ENCODE measurements at places on chromosomes 6 and 20.

- DNase-seq = no peak
These were observed 1057.6 kb downstream of the KIF16B start for GRCh38 chr20:15515691-15516090.

DNA sequence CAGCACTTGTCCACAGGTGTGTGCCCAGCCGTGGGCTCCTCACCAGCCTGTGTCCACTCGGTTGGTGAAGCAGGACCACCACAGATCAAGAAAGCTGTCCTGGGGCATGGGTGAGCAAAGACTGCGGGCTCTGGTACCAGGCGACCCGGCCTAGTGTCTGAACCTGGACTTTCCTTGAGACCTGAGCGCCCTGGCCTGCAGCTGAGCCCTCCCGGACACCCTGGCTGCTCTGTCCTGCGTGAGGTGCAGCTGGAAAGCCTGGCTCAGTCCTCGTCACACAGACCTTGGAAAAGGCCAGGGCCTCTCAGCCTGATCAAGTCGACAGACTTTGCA is 201.2 kb upstream of the THBS2 start:
- no peak for DNase-seq

- no peak for DNase-seq
These were observed 134.3 kb downstream of the KIF6 start for GRCh38 chr6:39590871-39591393.

- no peak for DNase-seq
These were observed 267.9 kb downstream of the ADGRG6 start for GRCh38 chr6:142569676-142570075.

DNA sequence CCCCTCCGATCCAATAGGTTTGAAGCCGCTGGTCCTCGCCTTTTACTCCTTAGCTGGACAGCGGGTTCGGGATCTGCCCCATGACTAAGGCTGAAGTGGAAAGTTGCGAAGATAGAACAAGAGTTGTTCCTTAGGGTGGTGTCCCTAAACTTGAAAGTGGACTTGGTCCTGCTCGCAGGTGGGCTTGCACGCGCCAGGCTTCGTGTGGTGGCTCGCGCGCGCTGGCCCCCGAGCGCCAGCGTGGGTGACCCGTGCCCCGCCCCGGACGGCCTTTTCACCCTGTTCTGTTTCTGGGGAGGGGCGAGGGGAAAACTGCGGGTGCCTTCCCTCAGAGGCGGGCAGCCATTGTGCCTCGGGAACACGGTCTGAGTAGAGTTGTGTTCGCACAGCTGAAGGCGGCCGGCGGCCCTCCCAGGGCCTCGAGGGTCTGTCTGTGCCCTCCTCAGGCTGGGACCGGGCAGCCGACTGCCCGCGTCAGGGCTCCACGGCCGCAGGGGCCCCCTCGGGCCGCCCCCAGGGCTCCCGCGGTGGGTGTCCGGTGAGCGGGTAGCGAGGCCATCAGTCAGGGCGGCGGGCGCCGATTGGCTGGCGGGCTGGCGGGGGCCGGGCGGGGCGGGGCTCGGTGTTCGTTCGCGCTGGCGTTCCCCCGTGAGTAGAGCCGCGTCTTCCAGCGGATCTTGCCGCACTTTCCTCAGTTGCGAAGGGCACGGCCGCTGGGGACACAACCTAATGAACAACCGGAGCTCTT is 33.0 kb downstream of the RREB1 start:
- DNase-seq = peak; percentile 84

DNA sequence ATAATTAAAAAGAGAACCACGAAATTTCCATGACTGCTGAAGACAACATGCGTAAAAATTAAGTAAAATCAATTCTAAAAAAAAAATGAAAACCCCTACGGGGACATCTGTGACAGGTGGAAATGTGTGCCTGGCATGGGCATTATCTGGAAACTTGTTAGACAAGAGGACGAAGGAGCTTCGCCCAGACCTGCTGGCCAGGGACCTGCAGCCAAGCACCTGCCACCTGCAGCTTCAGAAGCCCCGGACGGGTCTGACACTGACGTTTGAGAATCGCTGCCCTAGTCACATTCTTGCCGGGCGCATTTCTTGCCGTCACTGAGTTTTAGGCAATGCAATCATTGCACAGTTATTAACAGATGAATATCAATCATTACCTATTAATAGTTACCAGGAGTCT is 140.3 kb downstream of the SMOC2 start:
- no peak for DNase-seq

GRCh38 chr20:24108581-24108980 is 120.0 kb upstream of the GGTLC1 start:
- no peak for DNase-seq

DNA sequence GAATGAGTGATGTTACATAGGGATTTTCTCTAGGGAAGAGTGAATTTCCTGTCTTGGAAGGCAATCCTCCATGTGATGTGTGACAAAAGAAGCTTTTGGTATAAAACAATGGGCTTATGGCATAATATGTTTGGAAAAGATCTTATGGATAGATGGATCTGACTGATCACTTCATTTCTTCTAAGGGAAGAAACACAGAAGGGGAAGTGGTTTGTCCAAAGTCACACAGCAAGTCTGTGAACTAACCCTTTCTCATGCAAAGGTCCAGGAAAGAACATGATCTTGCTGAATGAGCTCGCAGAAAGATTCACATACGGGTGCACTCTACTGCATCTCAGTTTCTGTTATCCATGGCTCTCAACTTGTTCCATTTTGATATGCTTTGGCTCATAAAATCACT is 575.9 kb upstream of the JAG1 start:
- DNase-seq = no peak

- no peak for DNase-seq
These were observed 153.6 kb downstream of the IPCEF1 start for GRCh38 chr6:154202958-154203357.

DNA sequence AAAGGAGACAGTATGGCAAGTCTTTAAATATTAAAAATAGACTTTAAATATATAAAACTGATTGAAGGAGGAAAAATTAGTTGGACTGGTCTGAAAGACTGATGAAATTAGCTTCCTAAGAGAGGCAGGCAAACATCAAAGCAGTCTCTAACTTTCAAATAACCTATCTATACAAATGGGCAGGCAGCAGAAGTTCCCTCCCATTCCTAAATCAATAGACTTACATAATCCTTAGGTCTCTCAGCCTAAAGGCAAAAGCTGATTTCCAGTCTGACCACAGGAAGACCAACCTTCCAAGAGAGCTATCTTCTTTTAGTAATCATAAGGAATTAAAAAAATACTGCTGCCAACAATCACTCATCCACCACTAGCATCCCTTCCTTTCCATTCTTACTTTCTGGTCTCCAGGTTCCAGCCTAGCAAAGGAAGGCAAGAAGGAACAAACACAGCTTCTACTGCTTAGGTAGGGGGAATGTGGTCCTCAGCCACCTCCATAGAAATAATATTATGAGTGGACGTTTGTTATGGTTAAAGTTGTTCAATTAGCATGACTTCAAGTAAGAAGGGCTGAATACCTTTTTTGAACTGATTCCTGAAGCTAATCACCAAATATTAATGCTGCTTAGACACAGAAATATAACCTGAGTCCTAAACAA is 44.1 kb downstream of the SESN1 start:
- no peak for DNase-seq

DNA sequence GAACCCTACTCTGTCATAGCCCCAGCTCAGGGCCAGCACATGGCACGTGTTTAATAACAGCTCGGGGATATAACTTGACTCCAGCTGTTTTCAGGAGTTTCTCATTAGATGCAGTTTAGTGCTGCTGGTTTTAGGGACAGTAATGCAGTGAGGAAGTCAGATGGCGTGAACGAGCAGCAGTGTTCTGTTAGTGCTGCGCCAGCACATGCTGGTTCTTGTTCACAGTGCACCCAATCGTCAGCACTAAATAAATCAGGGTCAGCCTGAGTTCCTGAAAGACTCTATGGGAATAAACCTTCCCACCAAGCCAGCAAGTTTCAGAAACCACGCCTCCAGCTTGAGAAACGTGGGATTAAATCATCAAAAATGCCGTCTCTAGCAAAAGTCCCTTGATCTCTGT is 235.9 kb upstream of the SUPT3H start:
- no peak for DNase-seq

GRCh38 chr20:59606566-59606965 is 2.2 kb downstream of the PHACTR3 start:
- no peak for DNase-seq

DNA sequence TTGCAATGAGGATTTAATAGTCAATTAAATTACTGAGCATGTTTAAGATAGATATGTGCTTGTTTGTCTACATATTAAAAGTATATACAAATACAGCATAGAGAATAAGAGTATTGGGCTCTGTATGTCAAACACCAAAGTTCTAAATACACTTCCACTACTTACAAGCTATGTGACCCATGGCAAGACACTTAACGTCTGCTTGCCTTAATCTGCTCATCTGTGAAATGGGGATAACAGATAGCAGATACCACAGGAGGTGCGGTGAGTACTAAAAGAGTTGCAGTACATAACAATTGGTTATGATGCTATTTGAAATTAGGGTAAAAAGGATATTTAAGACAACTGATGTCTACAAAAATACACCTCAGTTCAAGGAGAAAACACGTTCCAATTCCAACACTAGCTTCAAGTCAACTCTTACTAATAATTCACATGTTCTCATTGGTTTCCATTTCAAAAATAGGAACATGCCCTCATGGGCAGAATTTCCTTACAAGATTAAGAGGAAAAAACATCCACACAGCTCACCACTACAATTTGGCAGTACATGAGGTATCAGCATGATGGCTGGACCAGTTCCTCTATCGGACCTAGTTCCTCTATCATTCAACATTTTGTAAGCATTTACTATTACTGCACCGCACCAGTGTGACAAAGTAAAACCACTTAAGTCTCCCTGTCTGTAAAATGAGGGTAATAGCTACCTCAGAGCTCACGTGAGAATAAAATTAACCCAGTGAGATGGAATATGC is 101.1 kb downstream of the SMLR1 start:
- DNase-seq = peak; percentile 88

DNA sequence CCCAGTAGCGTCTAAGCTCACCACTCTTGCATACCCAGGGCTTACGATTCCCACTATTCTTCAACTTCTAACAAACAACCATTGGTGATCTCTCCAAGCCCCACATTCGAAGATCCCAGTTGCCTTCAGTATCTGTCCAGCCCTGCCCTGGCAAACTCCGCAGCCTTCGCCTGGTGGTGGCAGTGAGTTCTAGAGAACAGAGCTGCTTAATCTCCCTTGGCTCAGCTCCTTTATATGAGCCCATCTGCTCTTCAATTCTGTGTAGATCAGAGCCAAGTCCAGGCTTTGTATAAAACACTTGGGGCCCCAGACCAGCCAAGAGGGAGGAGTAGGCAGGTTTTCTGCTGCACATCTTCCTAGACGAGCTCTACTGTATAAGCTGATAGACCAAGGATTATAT is 193.3 kb downstream of the PHACTR1 start:
- DNase-seq = no peak

- peak; percentile 49 for DNase-seq
These were observed 215.0 kb upstream of the SGK1 start for GRCh38 chr6:134532694-134533624.

GRCh38 chr6:16206595-16207037 is 31.8 kb upstream of the GMPR start:
- DNase-seq = peak; percentile 76

DNA sequence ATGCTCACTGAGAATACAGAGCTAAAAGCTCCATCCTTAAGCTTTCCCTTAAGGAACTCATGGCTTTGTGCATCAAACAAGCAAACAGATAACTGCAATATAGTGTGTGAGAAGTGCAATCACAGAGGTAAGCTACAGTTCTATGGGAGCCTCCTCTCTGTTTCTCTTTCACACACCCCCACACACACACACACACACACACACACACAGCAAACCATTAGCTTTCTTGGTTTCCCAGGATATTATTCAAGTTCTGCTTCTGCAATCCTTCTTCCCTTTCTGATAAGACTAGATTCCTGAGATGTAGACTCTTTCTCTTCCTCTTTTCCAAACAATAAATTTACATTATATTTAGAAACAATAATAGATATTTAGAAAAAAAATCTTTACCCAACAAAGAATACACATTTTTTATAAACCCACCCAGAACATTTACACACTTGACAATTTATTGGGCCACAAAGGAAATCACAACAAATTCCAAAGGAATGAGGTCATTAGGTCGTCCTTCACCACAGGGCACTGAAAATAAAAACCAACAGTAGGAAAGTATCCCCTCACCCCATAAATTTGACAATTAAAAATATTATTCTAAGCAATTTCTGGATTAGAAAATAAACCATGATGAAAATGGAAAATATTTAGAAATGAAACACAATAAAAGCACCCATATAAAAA is 9.3 kb upstream of the GFOD1 start:
- DNase-seq = peak; percentile 58

- no peak for DNase-seq
These were observed 230.1 kb downstream of the SAMD5 start for GRCh38 chr6:147738516-147739162.

DNA sequence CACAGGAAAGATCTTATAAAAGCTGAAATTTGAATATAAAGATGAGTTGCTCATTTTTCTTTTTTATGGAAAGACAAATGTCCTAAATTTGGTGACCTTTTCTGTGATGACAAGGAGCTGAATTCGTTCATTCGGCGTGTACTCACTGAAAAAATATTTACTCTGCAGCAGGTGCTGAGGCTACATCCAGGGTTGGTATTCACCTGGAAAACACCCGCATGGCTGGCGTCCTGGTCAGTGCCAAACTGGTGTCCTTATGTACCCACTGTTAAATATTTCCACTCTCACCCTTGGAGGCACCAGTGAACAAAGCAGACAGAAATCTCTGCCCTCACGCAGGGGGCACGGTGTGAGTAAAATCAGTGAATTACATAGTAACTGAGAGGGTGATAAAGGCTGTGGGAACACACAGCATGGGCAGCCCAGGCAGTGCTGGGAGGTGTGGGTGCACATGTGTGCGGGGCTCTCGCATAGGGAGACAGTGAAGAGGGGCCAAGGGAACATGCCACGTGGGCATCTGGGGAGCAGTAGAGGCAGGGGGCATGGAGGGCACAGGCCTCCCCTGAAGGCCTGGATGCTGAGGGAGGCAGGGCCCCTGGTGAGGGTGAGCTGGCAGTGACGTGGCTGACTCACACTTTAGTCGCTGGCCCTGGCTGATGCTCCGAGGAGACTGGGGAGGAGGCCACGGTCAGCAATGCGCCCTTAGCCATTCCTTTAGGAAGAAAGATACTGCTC is 89.7 kb downstream of the INSM1 start:
- no peak for DNase-seq

DNA sequence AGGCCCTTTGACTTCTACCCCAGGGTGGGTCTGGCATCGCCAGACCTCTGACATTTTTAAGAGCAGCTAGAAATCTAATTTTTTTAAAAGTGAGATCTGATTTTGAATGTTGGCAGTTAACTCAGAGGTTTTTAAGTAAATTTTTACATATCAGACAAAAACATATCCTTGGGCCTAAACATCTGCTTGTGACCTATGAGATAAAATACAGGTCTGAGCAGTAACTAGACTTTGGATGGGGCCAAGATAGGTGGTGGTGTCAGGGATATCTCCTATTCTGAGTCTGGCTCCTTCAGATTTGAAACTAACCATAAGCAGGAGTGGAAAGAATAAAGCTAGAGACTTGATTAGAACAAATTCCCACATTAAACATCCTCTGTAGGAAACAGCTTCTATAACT is 17.6 kb downstream of the RALY start:
- DNase-seq = no peak

Measured in inflammatory macrophage (primary cell).